ENCODE measurements at places on chromosomes 13 and 19.

- DNase-seq = no peak
Measured at GRCh38 chr19:29255912-29256311, 43.0 kb upstream of the UQCRFS1 start.

- no peak for DNase-seq
Measured at GRCh38 chr19:36113894-36114720, 568 bp downstream of the POLR2I start.

GRCh38 chr13:23025864-23026608, 154.7 kb upstream of the SGCG start:
- no peak for DNase-seq

DNA sequence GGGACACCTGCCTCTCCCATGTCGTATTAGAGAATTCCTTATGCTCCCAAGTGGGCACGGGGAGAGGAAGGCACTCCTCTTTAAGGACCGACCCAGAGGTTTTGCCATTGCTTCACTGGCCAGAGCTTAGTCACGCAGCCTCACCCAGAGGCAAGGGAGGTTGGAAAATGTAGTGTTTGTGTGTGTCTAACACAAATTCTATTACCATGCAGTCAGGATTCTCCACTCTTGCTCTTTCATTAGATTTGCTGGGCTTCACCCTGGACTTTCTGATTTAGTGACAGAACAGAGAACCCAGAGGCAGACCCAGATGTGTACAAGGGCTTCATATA, 14.6 kb upstream of the NCCRP1 start:
- no peak for DNase-seq

GRCh38 chr13:29317828-29318227, 277.7 kb downstream of the SLC7A1 start:
- DNase-seq = no peak

DNA sequence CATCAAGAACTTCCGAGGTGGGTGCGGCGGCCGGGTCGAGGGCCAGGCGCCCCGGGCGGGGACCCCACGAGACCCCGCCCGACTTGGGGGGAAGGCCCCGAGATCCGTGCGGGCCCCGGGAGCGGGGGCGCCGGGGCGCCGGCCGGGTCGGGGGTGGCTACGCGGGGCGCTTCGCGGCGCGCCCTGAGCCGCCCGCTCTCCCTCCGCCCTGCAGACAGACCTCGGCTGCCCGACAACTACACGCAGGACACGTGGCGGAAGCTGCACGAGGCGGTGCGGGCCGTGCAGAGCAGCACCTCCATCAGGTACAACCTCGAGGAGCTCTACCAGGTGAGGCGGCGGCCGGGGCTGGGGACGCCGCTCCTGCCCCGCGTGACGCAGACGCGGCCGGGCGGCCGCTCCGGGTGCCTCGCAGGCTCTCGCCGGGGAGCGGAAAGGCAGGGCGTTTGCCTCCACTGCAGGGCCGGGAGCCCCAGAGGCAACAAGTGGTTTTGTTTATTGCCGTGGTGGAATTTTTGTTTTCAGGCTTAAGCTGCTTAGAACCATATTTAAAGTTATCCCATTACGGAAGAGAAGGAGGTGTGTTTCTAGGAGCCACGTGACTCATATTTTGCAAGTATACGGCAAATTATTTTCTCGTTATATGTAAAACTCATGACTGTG, 477 bp downstream of the CUL4A start:
- peak; percentile 61 for DNase-seq

DNA sequence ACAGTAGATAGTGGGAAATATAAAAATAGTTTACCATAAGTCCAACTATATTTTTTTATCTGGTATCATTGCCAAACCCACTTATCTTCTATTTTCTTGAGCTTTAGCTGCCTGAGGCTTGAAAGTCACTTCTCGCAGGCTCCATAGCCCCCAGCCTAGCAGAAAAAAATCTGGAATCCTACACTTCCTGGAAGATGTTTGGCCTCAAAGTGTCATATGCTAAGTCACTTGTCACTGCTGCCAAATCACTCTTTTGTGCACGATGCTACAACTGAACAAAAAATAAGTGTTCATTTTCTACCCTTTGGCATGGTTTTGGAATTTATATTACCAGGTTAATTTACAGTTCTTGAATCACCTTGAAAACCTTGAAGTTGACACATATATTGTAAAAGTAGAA, 612.5 kb upstream of the ATXN8OS start:
- DNase-seq = no peak

DNA sequence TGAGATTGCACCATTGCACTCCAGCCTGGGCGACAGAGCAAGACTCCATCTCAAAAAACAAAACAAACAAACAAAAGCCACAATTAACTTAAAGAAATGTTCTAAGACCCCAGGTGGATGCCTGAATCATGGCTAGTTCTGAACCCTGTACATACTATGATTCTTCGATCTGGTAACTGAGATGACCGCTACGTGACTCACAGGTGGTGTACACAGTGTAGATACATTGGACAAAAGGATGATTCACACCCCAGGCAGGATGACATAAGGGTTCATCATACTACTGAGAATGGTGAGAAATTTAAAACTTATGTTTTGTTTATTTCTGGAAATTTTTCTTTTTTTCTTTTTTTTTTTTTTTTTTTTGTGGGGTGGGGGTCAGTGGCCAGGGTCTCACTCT, 6.5 kb downstream of the ZNF426 start:
- peak; percentile 15 for DNase-seq

DNA sequence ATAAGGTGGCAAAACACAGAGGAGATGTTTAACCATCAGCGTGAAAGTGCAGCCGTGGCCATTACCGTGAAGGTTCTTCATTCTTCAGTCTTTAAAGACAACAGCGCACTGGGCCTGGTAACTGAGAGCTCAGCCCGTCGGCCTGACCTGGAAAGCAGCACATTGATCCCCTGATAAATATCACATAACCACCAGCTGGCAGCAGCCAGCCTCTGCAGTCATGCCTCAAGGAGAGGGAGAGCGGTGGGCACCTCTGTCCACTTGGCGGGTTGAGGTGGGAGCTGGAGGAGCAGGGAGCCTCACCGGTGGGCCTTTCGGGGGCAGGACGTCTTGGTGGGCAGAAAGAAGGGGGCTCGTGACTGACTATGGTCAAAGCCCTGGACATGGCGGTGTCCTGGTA, 58.1 kb downstream of the MCF2L start:
- no peak for DNase-seq

- no peak for DNase-seq
Measured at GRCh38 chr19:3234800-3235199, 10.3 kb downstream of the CELF5 start.

GRCh38 chr19:50410109-50410508, 8.6 kb upstream of the SPIB start:
- no peak for DNase-seq

DNA sequence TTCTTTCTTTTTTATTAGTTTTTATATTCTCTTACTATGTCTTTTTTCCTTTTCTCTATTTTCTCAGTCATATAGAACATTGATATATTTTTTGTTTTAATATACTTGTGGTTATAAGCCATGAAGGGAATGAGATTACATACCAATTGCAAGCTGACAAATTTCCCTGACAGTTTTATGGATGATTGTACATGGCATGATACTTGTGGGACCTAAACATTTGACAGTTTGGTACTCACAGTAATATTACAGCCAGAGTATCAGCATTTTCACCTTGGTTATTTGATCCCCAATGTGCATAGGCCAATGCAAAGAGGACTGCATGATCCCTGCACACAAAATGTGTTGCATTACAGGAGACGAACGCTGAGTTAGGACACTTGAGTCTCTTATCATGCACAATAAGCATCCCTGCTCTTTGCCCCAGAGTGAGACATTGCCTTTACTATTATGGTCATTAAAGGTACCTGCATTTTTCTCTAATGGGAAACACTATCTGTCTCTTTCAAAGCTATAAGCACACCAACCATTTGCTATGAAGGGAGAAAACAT, 713.4 kb upstream of the PCDH20 start:
- no peak for DNase-seq

GRCh38 chr13:94761407-94761806, 49.1 kb upstream of the SOX21 start:
- DNase-seq = no peak

DNA sequence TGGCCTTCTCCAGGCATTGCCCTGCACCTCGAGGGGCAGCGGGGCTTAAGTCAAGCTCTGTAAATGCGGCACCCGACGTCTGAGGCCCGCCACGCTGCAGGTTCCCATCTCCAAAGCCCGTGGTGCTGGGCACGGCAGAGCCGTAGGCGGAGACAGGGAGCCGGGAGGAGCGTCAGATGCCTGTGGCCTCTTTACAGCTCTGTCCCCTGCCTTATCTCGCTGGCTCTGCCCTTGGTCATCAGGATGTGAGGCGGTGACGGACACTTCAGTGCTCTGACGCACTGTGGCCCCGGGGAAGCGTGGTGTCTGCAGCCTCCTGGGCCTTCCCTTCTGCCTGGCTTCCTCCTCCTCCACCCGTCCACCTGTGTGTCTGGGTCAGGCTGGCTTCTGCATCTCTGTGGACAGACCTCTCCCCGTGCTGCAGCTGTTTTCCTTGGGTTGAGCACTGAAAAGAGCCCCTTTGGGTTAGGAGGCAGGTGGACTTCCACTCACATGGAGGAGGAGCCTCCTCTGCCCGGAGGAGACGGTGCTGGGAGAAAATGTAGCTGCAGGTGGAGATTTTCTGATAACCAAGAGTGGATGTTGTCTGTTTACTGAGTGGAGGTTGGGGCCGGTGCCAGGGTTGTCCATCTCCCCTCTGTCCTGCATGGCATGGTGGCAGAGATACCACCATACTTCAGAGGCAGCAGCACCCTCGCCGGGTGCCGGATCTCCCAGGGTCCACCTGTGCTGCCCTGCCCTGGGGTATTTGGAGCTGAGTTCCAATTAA, 14.6 kb downstream of the MCF2L start:
- no peak for DNase-seq

- no peak for DNase-seq
Measured at GRCh38 chr19:32868206-32868950, 1.2 kb downstream of the SLC7A9 start.

DNA sequence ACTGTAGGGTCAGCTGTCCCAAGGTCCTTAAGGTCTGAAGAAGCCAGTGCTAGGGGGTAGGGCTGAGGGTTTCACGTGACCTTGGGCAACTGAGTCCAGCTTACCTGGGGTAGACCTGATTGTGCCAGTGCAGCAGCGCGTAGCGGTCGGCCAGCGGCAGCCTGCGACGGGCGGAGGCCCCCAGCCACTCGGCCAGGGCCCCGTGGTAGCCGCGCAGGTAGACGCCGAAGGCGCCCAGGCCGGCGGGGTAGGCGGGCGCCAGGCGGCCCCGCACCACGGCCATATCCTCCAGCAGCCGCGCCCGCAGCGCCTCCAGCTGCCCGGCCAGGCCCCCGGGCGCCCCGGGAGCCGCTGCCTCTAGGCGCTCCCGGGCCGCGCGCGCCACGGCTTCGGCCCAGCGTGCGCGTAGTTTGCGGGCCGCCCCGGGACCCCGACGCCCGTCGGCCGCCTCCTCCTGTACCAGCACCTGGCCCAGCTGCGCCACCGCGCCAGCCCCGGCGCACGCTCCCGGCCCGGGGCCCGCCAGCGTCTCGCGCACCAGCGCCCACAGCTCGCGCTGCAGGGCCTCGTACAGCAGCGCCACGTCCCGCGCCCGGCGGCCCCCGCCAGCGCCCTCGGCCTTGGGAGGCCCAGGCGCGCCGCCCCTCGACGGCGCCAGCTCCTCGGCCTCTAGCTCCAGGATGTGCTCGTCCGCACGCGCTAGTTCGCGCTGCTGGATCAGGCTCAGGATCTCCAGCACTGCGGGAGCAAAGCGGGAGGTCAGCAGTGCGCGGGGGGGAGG, 10.9 kb downstream of the EXOC3L2 start:
- DNase-seq = no peak

GRCh38 chr13:24176351-24177101, 16.0 kb downstream of the SPATA13 start:
- DNase-seq = no peak

GRCh38 chr13:73698859-73699258, 435.3 kb downstream of the KLF12 start:
- DNase-seq = no peak

DNA sequence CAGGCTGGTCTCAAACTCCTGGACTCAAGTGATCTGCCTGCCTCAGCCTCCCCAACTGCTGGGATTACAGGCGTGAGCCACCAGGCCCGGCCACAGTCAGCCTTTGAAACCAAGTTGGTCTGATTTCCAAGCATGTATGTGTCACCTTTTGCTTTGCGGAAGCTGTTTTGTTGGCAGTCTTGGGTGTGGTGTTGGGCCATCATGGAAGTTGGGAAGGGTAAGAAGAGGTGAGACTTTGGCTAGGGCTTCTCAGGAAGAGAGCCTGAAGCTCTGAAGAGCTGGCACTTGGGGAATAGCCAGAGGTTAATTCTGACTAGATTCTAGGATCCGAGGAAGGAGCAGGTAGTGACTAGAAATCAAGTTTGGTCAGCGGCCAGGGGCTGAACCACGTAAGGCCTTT, 2.8 kb downstream of the RSPH6A start:
- DNase-seq = no peak

DNA sequence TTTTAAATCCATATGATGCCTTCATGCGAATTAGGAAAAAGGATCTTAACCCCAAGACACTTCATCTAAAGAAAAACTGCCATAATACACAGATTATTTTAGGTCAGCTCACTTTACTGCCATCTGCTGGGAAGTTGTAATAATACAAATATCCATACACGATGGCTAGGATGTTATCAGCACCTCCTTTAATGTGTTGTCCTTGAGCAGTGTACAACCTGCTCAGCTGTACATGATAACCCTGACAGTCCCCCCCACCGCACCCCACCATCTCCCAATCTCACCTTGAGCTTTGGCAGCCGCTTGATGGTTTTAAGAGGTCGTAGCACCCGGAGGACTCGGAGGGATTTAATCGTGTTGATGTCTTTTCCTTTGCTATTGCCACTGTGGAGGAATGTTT, 112.2 kb downstream of the IER2 start:
- DNase-seq = peak; percentile 86

DNA sequence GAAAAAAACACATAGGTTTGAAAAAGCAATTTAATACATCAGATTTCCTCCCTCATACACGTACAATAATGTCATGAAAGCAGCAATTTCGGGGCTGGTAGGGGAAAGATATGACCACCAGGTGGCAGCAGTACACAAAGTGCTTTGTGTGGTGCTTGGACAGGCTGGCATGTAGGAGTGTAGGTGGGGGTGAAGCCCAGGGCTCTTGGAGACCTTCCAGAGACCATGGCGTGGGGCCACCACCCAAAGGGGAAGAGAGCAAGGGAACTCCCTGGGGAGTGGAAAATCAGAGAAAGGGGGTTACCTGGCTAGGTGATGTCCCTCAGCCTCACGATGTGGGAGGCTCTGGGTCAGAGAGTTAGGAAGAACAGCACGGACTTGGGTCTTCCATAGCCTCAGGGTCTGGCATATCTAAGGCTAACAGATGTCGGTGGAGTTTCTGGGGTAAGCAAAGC, 11.8 kb upstream of the CCNA1 start:
- peak; percentile 92 for DNase-seq

GRCh38 chr13:37539976-37540605, 58.5 kb downstream of the POSTN start:
- no peak for DNase-seq

DNA sequence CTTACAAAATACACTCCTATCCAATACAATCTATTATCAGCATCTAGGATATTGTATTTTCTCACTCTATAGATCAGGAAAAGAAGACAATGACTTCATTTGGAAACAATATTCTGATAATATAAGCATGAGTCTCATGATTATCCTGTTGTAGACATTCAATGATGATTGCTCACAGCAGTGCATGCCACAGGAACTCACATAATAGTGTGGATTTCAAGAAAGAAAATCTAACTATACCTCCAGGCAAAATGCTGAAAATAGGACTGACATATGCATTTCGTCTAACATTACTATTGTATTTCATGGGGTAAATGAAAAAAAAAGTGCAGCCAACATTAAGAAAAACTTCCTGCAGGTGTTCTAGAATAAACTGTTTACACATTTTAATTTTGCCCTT, 122.6 kb downstream of the POSTN start:
- DNase-seq = no peak

Measured in suppressor macrophage treated with lipopolysaccharide for 1 hour (primary cell).